Activated T-helper 17 cell treated with anti-CD3 and anti-CD28 coated beads, Interleukin-2, amount 50 U/mL, for 72 hours (primary cell): ENCODE measurements at places on chromosomes 7 and 10. TPM values are rescaled to one million over a fixed set of nuclear protein-coding genes. Genes with fewer than 3 reads are reported as not detected.

The PRXL2A gene
- total RNA-seq = 9.4 TPM

The ZFAND4 gene
- total RNA-seq = 7.2 TPM

The FAM25A gene
- not detected for total RNA-seq

The UCMA gene
- not detected for total RNA-seq

The COBL gene
- total RNA-seq = not detected

The ZNF804B gene
- total RNA-seq = not detected

The SAP25 gene
- 7.6 TPM for total RNA-seq

The MYL10 gene
- total RNA-seq = not detected

The SPDYE9 gene
- not detected for total RNA-seq

The CHST12 gene
- 8.5 TPM for total RNA-seq

- ATAC-seq = peak; percentile 59
Measured at GRCh38 chr10:91796331-91797047, 1.7 kb upstream of the TNKS2 start.

DNA sequence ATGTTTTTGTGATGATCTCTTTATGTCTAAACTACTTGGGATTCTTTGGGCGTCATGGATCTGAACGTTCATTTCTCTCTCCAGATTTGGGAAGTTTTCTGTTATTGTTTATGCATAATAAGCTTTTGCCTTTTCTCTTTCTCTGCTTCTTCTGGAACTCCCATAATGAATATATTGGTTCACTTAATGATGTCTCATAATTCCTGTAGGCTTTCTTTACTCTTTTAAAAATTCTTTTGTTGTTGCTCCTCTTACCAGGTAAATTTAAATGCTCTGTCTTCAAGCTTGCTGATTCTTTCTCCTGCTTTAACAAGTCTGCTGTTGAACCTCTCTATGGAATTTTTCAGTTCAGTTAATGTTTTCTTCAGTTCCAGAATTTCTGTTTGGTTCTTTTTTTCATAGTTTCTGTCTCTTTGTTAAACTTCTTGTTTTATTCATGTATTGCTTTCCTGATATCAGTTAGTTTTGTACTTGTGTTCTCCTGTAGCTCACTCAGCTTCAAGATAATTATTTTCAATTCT, 317.5 kb downstream of the PLXDC2 start:
- no peak for ATAC-seq

DNA sequence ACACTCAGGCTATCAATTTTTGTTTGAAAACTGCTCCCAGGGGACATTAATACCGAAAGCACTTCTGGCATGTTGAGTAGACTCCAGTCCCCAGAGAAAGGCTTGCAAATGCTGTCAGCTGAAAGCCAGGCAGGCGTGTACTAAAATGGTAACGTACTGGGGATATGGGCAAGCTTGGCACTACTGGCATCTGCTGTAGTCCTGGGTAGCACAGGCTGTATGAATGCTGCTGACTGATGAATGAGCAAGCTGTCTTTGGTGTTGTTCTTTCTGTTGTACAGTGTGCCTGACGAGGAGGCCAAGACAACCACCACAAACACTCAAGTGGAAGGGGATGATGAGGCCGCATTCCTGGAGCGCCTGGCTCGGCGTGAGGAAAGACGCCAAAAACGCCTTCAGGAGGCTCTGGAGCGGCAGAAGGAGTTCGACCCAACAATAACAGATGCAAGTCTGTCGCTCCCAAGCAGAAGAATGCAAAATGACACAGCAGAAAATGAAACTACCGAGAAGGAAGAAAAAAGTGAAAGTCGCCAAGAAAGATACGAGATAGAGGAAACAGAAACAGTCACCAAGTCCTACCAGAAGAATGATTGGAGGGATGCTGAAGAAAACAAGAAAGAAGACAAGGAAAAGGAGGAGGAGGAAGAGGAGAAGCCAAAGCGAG, 53.5 kb upstream of the AGBL3 start:
- no peak for ATAC-seq

DNA sequence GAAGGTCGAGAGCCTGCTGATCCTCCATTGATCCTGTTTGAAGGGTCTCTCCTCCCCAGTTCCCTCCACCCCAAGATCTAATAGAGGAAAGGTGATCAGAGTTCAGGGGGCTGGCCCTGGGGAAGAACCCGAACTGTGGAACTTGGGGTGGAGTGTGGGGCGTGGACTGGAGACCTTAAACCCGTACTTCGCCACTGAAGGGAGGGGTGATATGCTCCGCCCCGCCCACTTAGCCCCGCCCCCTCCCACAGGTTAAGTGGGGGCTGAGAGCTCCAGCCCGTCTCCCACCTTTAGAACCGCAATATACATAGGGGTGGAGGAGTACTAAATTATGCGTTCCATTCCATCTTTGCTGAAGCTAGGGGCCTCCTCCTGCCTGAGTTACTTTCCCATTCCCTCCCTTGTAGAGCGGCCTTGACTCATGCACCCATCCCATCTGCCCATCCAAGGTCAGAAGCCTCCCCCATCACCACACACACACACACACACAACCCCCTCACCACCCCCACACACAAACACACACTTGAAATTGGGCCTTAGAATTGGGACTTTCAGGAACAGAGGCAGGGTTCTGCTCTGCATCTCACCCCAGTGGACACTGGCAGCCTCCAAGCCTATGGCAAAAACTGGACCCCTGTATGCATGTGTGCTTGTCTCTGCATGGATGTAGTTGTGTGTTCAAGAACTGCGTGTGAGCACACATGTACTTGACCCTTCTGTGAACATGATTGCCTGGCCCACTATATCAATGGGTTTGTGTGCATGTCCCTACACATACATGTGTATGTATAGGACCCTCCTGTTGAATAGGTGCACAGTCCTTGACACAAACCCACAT, 991 bp downstream of the SEMA4G start:
- ATAC-seq = peak; percentile 36

DNA sequence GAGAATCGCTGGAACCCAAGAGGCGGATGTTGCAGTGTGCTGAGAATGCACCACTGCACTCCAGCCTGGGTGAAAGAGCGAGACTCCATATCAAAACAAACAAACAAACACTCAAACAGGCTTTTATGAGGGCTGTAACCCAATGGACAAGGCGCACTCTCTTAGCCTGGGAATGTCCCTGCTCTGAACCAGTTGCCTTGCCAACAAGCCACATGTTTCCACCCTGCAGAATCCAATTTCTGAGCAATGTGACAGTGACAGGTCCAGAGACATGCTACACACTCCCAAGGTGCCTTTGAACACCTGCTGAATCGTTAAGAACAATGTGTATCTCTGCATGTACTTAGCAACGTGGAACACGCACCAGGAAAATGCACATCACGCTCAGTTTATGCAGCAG, 186.8 kb upstream of the AUTS2 start:
- ATAC-seq = no peak

GRCh38 chr10:21626457-21627161, 92.6 kb downstream of the MLLT10 start:
- no peak for ATAC-seq

- ATAC-seq = peak; percentile 84
Measured at GRCh38 chr10:45580371-45581215, 92.0 kb downstream of the ZFAND4 start.

DNA sequence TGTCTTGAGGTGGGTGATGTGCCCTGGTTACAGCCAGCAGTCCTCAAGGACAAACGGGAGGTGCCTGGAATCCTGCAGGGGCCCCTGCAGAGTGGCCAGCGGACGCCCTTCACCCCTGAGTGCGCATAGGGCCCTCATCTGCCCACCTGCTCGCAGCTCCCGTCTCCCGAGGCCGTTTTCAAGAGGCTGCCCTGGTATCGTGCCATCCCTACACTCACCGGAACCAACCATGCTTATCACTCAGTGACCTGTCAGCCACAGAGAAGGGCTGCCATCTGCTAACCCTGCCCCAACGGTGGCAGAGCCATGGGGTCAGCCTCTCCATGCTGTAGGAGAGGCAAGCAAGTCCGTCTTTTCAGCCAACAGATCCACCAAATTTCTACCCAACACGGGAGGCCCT, 122.0 kb downstream of the FAM53B start:
- no peak for ATAC-seq

DNA sequence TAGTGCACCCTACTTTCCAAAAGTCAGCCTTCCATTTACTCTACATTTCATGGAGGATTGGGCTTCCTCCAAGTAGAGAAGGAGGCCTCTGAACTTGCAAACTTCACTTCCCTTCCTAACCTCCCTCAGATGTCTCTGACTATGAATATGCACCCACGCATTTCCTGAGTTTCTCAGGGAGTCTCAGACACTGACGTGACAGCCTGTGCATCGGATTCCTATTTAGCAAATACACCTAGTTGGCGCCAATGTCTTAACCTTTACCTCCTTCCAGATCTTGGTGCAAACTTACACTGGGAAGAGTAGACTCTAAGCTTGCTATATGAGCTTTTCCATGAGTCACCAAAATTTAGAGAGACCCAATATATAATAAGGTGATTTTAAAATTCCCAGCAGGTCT, 920.1 kb upstream of the AUTS2 start:
- ATAC-seq = no peak

DNA sequence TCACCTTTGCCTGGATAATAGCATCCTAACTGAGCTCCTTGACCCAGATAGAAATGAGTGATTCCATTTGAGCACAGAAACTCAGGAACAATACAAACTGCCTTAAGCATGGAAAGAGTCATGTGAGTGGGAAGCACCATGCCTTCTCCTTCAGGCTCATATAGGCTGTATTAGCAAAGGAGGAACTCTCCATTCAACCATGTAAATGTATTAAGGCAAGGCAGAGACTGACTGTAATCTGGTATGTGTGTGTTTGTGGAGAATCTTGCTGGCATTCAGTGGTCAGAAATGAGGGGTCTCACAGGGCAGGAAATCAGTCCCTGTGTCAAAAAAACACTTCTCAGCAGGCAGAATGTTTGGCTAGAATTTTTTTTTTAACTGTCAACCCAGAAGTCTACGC, 40.2 kb downstream of the COA1 start:
- ATAC-seq = no peak

- ATAC-seq = peak; percentile 64
Measured at GRCh38 chr7:25802057-25802456, 349.9 kb upstream of the NFE2L3 start.

DNA sequence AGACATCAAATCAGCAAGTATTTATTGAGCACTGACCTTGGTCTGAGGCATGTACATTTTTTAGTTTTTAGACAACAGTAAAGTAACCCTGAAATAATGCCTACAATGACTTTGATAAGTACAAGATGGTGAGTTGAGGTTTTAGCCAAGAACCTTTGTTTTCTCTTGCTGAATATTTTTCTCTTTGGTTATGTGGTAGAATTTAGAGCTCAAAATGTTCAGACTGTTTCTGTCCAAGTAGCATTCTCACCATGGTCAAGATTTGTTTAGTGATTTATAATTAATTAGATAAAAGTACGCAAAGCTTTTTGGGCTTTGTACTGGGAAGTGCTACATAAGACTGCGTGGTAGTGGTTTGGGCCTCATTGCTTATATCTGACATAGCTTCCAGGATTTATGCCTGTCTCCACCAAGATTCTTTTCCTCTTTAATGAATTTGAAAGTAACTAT, 102.4 kb downstream of the KAT6B start:
- no peak for ATAC-seq

DNA sequence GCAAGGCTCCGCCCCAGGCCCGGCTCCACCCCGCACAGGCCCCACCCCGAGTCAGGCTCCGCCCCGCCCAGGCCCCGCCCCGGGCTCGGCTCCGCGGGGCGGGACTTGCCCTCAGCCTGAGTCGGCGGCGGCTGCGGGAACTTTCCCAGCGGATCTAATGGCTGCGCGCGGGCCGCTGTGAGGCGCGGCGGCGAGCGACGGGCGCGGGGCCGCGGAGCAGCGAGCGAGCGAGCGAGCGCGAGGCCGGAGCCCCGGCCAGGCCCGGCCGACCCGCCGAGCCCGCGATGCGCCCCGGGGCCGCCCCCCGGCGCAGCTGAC, at the start of gene INPP5A:
INPP5A (plus strand) TSS at position 104 of the 318 bp plus-strand sequence. CDS start 310 bp downstream, outside the sequence.
- ATAC-seq = peak; percentile 91

DNA sequence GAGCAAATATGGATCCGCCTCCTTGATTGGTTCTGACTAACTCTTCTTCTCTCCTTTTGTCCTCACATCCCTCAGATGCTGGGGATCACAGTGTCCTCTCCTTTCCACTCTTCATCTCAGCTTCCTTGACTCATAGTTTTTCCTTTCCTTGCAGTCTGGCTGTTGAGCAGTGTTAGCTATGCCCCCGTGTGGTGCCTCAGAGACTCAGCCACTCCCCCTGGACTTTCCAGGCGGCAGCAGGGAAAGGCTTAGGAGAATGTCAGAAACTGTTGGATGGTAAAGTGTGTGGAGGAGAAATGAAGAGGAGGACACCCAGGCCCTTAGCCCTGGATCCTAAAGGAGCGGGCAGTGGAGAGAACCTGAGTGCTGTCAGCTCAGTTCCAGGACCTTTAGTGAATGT, 267.5 kb downstream of the CELF2 start:
- peak; percentile 10 for ATAC-seq

- ATAC-seq = no peak
Measured at GRCh38 chr10:45375101-45375500, 1.1 kb downstream of the ALOX5 start.

- no peak for ATAC-seq
Measured at GRCh38 chr10:46526682-46527038, 29.8 kb downstream of the GPRIN2 start.

- ATAC-seq = no peak
Measured at GRCh38 chr10:7886056-7886455, 67.8 kb downstream of the TAF3 start.

DNA sequence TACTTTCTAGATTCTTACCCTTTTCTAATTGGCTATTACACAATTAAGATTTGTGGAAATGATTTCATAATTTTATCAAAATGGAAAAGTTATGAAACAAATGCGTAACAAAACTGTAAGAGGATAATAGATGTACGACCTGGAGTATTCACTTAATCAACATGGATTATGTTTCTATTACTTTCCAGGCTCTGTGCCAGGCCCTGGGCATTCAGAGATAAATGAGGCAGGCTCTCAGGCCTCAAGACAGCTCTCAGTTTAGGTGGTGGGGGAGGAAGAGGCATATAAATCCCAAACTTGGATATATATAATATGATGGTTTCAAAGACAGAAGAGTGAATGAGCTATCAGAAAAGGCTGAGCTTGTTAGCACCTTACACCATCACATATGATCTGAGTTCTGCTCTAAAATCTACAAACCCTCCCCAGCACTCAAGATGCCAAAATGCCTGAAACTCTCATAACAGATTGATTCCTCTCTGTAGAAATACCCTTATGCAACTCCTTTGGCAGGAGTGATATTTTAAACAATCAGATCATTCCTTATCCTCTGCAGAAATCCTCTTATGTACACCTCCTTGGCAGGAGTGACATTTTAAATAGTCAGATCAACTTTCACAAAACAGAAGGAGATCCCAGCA, 42.5 kb downstream of the ACBD5 start:
- no peak for ATAC-seq

DNA sequence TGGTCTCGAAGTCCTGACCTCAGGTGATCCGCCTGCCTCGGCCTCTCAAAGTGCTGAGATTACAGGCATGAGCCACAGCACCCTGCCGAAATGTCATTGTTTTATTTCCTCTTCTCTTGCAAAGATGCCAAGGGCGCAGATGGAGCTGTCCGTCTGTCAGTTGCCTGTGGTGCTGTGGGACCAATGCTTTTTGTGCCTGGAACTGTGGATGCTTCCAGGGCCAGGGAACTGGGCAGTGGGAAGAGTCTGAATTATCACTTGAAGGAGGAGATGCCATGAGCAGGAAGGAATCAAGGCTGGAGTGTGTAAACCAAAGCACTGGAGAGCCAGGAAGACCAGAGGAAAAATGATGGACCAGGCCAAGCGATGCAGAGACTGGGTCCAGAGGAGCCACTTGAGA, 459.9 kb downstream of the GALNT17 start:
- ATAC-seq = no peak
